ENCODE measurements at places on chromosomes 5 and 9.

DNA sequence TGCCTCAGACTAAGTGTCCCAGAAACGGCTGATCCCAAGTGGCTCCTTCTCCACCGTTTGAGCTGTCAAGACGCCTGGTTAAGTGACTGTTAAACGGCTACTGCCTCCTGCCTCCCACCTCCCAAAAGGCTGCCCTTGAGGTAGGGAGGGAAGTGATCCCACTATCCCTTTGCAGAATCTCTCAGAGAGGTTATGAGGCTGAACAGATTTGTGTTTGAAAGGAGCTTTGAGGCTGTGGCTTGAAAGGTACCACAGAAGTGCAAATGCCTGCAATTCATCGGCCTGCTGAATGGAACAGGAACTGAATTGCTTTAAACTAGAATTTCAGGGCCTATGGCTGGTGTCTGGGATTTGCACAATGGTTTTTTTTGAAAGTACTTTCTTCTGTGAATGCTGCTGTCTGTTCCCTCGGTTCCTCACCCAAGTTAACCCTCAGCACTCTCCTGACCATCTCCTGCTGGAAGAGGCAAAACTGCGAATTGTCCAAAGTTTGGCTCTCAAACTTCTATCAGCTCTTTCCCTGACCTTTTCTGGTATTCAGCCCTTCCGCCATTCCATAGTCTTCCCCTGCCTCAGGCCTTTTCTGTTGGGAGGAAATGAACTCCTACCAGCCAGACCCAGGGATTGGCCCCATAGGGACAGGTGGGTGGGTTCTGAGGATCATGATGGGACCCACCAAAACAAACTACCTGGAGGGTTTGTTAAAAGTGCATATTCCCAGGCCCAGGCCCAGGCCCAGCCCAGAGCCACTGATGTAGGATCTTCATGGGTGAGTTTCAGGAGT is 453.3 kb downstream of the KDM4C start:
- DNase-seq, result no peak

- no peak for DNase-seq
These were observed 47.7 kb upstream of the TCERG1 start for GRCh38 chr5:146399481-146399880.

GRCh38 chr5:88952996-88953643 is 70.1 kb upstream of the MEF2C start:
- DNase-seq, result no peak

DNA sequence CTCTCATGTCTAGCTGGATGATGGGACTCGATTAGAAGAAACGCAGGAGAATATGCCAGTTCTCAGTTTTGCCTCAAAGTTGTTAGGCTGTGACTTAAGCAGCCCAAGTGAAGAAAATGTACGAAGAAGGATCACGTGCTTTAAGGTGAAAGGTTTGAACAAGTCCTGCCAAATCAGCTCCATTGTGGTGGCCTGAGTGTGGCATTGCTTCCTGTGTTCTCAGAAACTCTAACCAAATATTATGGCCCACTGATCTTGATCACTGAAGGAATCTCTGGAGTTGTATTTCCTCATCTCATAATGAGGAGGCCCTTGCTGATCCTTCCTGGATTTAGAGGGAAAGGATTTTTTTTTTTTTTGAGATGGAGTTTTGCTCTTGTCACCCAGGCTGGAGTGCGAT is 44.0 kb downstream of the OTULIN start:
- no peak for DNase-seq

- DNase-seq, result no peak
These were observed 48.5 kb upstream of the ANKH start for GRCh38 chr5:14920121-14920520.

DNA sequence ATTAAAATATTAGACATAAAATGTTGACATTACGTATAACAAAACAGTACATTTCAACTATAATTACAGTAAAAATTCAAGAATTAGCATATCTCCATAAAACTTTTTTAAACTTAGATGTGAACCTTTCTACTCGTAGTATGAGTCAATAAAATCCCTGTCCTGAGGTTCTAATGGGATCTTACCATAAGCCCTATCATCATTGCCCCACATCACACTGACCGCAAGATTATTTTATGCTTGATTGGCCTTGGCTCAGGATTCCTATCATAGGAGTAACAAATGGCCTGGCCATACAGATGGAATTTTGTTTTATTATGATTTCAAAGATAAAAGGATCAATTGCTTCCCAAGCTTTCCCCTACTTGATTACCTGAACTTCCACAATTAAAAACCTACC is 238.3 kb downstream of the MEF2C start:
- DNase-seq, result no peak

GRCh38 chr5:146084376-146084775 is 21.0 kb downstream of the PLAC8L1 start:
- DNase-seq, result no peak

DNA sequence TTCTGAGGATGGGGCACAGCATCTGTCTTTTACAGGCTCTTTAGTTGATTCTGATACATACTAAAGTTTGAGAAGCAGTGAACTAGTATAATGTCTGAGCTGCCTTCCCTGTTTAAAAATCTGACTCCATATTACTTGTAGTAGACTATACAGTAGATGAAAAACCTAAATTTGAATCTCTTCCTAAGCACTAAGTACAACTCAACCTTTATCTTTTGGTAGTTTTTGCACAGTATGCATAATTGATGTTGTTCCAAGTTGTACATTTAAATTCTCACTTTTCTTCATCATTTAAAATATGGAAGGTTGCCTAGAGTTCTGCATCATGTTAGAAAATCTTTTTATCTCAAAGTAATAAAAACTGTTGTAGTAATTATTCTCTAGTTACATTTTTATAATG is 98.6 kb upstream of the CKMT2 start:
- DNase-seq, result no peak

Data from SIG-M5 (cell line).